SK-MEL-5 (cell line): ENCODE measurements at places on chromosomes 11 and 22. TPM values are rescaled to one million over a fixed set of nuclear protein-coding genes. Genes with fewer than 3 reads are reported as not detected.

DNA sequence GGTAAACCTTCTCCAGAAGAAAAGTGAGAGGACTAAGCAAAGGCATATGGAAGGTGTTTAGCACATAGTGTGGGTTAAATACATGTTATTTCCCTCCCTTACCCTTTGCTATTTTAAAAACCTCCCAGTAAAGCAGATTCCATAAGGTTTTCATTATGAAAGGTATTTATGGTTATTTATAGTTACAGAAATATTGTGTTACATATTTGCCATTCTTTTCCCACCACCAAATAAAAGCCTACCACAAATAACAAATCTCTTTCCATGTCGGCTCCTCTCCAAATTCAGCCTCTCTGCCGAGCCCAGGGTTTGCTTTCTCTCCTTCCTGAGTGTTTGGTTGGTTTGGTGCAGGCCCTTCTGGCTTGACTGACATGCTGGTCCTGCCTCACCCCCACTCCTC, 64.4 kb downstream of the INSC start:
- no peak for DNase-seq

DNA sequence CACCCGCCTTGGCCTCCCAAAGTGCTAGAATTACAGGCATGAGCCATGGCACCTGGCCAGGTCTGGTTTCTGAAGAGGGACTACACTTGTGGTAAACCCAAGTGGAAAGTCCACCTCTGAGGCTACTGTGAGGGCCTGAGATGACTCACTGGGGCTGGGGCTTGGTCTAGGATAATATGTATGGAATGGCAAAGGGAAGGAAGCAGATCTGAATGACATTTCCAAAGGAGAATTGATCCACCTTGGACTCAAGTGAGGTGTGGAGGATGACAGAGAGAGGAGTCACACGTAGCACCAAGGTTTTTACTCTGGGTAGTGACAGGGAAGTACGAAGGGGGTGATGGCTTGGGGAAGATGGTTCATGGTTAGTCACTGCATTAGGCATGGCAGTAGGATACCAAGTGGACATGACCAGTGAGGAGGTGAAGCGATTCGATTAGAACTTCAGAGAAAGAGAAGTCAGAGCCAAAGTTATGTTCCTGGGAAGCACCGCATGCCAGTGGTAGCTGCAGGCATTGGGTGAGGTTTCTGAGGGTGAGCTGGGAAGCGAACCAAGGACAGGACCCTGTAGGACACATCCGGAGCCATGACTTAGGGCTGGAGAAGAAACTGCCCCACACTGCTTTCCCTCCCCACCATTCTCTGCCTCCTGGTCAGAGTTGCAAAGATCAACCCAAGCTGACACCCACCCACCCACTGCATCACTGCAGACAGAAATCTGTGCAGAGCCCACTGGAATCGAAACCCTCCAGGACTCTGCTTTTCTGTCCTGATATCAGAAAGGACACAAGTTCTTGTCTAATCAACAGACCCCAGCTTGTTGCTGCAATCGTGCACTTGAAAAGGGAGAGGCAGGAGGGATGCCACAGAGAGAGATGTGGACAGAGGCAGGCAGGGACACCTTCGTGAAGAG, 13.0 kb upstream of the BCL9L start:
- DNase-seq, result no peak

The PGA3 gene
- not detected in 2 replicates for total RNA-seq

The UFD1 gene
- total RNA-seq, result 114 and 119 TPM in 2 replicates
